ENCODE measurements at places on chromosomes 12 and 14.

- no peak for DNase-seq
These were observed 3.7 kb downstream of the LETMD1 start for GRCh38 chr12:51051787-51052186.

DNA sequence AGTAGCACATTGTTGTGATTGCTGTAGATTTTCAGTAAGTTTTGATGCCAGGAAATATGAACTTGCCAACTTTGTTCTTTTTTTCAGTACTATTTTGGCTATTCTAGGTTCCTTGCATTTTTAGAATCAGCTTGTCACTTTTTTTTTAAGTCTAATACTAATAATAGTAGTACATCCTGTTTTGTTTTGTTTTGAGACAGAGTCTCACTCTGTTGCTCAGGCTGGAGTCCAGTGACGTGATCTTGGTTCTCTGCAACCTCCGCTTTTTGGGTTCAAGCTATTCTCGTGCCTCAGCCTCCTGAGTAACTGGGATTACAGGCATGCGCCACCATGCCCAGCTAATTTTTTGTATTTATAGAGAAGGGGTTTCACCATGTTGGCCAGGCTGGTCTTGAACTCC is 16.5 kb downstream of the PWP1 start:
- no peak for DNase-seq

GRCh38 chr14:95195031-95195430 is 37.7 kb upstream of the DICER1 start:
- no peak for DNase-seq

GRCh38 chr12:2384533-2385351 is 332.0 kb downstream of the CACNA1C start:
- DNase-seq: no peak

- no peak for DNase-seq
These were observed 45.0 kb upstream of the AMN1 start for GRCh38 chr12:31773867-31774266.

GRCh38 chr12:56158926-56159461 is 835 bp downstream of the MYL6 start:
- DNase-seq: peak; percentile 30

GRCh38 chr12:104699489-104700190 is 242.9 kb downstream of the CHST11 start:
- no peak for DNase-seq

GRCh38 chr12:132185705-132186104 is 41.4 kb downstream of the NOC4L start:
- peak; percentile 43 for DNase-seq

DNA sequence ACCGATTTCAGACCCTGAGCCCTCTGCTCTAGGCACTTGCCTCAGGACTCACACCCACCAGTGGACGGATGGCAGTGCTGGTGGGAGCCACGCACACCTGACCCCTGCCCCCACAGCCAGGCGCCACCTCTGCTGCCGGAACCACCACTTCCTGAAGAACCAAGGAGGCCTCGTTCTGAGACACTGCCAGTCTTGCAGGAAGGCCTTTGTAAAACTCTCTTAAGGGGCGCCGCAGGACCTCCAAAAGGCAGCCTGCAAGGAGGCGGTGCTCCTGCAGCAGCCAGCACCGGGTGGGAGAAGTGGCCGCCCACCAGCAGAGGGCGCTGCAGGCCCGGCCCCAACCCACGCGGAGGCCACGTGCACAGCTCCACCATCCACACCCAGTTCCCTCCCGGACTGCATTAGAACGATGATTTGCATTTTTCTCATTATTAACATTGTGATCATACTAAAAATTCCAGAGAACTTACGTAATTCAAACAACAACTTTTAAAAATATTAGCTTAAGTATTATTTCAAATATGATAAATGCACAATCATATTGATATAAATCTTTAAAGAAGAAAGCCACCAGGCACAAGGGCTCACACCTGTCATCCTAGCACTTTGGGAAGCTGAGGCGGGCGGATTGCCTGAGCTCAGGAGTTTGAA is 12.8 kb downstream of the STX2 start:
- DNase-seq: peak; percentile 60

DNA sequence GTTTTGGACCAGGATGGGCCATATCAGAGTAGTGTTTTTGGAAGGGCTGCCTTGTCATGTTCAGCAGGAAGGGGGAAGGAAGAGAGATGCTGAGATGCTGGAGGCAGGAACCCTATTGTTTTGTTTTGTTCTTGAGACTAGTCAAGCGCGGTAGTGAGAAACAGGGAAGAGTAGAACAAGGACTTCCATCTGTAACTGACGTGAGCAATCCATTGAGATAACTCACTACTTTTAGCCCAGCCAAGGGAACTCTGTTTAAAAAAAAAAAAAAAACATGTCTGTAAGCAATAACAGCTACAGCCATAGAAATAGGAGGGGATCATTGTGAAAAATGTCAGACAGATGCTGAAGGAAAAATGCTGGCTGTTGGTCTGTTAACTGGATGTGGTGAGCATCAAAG is 34.0 kb downstream of the CD9 start:
- no peak for DNase-seq

- no peak for DNase-seq
These were observed 74.0 kb downstream of the SPTSSA start for GRCh38 chr14:34387974-34388516.

- peak; percentile 35 for DNase-seq
These were observed 87.0 kb downstream of the GALNT8 start for GRCh38 chr12:4807116-4807783.

GRCh38 chr14:23060536-23061260 is 3.4 kb upstream of the CDH24 start:
- no peak for DNase-seq

GRCh38 chr12:55653031-55653430 is 16.3 kb downstream of the OR10P1 start:
- no peak for DNase-seq

DNA sequence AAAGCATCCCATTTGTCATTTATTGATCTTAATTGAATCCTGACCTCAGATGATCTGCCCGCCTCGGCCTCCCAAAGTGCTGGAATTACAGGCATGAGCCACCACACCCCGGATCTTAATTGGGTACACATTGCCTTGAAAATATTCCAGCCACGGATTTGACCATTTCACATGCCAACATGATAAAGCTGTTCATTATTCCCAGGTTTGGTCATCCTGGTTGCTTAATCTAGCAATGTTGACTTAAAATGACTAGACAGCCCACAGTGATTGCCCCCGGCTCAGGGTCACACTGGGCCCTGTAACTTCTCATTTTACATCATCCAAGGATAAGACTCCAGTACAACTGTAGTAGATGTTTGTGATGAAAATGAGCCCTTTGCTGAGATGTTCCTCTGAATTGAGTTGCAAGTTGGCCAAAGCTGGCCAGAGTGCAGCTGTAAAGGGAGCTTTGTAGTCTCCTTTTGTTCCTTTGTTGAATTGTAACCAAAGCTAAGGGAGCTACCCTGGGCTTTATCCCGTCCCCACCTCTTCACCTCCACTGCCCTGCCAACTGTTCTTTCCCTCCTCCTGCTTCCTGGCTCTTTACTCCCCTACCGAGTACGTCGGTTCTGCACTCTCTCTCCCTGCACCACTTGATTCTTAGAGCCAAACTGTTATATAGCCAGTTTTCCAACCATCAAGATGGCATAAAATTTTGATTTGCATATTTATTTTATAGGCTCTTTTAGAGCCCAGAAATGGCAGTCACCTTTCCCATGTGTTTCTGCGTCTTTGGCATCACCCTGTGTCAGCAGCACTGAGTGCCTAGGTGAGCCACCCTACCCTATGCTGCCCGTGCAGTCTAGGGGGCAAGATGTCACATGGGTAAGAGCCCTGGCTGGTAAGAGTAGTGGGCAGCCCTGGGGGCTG is 141.3 kb upstream of the HIF1A start:
- no peak for DNase-seq

DNA sequence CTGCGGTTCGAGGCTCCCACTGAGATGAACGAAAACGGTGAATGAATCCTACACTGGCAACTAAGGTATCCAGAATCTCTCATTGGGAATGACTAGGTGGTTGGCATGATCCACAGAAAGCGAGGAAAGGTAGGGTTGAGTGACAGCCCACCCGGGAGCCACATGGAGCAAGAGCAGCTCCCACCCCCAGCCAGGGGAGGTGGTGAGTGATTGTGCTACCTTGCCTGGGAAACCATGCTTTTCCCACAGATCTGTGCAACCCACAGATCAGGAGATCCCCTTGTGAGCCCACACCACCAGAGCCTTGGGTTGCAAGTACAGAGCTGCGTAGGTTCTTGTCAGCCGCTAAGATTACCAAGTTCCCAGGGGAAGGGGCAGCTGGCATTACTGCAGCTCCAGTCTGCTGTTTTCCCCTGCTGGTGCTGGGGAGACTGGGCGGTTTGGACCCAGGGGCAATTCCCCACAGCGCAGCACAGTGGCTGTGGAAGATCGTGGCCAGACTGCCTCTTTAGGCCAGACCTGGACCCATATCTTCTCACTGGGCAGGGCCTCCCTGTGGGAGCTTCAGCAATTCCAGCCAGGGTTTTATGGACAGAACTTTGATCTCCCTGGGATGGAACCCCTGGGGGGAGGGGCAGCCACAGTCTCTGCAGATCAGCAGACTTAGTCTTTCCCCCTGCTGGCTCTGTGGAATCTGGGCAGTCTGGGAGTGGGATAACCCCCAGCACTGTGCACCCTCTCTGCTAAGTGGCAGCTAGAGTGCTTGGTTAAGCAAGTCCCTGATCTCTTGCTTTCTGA is 44.6 kb upstream of the PPP4R3A start:
- DNase-seq: no peak

DNA sequence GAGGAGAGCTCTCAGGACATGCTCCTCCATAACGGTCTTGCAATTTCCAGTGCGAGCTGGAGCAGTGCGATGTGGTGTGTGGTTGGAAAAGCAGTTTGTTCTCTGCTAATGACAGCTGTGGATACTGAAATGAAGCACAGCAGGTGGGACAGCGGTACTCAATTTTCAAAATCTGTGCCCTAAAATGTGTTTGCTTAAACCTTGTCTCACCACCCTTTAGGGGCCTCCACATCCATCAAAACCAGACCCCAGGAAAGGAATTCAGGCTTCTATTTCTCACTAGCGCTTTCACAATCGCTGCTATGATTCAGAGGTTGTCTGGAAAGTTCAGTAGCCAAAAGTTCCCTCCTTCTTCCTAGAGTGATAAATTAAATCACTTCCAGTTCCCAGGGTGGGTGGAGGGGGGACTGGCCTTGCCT is 440.8 kb downstream of the EGLN3 start:
- no peak for DNase-seq

GRCh38 chr14:93832081-93832480 is 43.8 kb upstream of the PRIMA1 start:
- DNase-seq: no peak

DNA sequence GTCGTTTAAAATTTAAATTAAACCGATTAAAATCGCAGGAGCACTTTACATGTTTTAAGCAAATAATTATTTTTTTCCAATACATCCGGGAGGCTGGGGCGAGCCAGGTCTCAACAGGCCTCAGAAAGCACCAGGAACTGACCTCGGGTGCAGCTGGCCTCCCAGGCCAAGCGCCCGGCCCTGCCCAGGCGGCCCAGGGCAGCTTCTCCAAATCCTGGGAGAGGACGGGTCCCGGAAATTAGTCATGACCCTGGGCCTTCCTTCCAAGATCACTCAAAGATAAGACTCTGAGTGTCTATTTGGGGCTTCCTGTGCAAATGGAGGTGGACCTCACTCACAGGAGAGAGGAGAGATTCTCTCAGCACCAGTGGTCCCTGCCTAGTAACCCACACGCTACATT is 177.1 kb downstream of the BCL11B start:
- DNase-seq: no peak

- DNase-seq: no peak
These were observed 850.3 kb downstream of the GALC start for GRCh38 chr14:87142551-87143211.

- DNase-seq: no peak
These were observed 14.3 kb downstream of the TBX3 start for GRCh38 chr12:114669401-114670290.

DNA sequence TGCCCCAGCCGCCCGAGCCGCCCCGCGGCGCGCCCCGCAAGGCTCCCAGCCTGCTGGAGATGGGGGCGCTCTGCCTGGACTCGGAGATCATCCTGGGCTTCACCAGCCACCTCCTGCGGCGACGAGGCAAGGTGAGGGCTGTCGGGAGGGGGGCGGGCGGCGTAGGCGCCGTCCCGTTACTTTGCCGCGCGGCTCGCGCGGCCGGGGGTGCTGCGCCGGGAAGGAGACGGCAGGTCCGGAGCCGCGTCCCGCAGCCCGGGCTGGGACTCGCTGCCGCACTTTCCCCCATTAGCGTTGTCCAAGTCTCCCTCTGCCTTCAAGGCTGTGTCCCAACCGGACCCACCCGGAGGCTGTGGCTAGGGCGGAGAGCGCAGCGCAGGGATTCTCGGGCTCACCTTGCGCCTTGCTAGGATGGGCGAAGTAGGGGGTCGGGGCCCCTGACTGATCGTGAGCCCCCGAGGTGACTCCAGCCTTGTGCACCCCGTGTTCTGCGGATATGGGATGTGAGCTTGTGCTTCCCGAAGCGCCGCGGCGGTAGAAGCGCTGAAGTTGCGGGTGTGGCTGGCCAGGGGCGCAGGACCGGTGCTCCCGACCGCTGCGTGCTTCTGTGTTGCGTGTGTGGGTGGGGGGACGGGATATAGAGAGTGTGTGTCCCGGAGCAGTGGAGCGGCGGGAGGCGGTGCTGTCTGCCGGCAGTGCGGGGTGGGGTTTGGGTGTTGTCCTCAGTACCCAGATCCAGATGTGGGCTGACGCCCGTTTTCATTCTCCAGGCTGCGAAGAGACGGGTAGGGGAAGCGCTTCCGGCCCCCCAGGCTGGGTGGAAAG is 1.7 kb upstream of the KIF26A start:
- DNase-seq: no peak

GRCh38 chr14:58744801-58745394 is 107.1 kb downstream of the DACT1 start:
- DNase-seq: no peak

DNA sequence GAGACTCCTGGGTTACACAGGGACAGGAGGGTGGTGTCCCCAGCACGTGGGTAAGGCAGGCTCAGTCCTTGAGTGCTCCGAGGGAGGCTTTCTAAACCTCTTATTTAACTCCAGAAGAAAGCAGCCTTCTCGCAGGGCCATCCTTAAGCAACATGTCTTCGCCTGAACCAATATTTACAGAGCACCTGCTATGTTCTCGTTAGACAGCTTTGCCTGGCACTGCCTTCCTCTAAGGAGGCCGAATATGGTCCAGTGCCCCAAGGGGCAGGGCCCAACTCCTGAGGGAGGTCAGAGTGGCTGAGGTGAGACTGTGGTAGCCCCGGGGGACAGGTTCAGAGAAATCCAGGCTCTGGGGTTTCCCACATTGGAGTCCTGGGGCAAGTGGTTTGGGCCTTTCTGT is 2.1 kb upstream of the SCARB1 start:
- DNase-seq: no peak

DNA sequence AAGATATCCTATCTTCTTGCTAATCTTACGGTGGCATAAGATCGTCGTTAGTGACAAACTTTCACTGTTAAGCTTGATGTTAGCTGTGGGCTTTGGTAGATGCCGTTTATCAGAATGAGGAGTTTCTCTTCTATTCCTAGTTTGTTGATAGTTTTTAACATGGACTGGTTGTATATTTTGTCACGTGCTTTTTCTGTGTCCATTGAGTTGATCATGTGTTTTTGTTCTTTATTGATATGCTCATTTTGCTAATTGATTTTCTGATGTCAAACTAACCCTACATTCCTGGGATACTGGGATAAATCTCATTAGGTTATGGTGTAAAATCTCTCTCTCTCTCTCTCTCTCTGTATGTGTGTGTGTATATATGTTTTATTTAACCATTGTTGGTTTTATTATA is 545.1 kb downstream of the AACS start:
- DNase-seq: no peak

Data from CD4-positive, alpha-beta T cell treated with Interleukin-2 at 100 ng/mL for 4 hours (primary cell).